Left renal pelvis (tissue), 4 donors: ENCODE measurements at places on chromosomes 6 and 20. TPM values are rescaled to one million over a fixed set of nuclear protein-coding genes. Genes with fewer than 3 reads are reported as not detected.

DNA sequence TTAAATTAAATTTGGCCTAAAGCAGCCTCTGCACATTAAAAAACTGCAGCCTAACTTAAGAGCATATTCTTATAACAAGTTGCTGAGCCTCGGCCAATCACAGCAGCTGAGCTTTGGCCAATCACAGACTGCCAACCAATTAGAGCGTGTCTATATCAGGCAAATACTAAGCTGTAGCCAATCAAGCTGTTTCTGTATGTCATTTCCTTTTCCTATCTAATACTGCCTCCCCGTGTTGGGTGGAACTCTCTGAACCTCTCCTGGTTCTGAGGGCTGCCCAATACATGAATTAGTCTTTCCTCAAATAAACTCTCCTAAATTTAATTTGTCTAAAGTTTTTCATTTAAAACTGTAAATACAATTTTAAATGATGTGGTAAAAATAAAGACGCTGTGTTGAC is 3.9 kb upstream of the TMEM244 start:
- DNase-seq: no peak

DNA sequence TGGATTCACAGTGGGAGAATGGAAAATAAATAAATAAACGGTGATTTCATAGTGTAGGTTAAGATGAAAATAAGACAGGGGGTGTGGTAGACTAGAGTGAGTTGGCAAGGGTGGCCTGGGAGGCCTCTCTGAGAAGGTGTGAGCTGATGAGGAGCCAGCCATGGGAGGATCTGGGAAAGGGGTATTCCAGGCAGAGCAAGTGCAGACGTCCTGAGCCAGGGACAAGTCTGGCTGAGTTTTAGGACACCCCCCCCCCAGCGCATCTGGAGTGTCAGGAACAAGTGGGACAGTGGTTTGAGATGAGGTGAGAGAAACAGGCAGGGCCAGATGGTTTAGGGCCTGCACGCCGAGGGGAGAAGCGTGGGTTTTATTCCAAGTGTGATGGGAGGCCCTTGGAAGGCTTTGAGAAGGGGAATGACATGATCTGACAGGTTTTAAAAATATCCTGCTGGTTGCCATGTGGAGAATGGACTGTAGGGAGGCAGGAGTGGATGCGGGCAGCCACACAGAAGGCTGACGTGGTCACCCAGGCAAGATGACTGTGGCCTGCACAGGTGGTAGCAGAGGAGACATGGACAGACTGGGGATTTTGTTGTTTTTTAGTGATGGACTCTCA is 21.1 kb upstream of the CCM2L start:
- DNase-seq: no peak

The CCM2L gene
- polyA plus RNA-seq: 6.3 TPM

DNA sequence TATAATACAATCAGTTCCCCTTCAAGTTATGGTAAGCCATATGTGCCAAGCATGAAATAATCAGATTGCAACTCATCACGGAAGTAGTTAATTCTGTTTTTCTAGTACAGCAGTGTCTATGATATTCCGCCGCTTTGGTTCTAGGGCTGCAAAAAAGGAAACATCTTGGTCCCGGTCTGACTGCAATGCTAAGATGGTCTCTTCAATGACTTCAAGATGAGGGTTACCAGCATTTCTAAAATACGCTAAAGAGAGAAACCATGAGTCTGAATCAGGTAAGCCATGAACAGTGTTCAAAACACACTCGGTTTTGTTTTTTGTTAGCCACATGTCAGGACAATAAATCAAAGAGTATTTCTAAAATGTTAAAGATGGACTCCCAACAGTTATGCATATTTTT is 3.2 kb upstream of the ANKRD60 start:
- DNase-seq: no peak

GRCh38 chr6:16578695-16579285 is 182.5 kb downstream of the ATXN1 start:
- no peak for DNase-seq

GRCh38 chr20:18279242-18279641 is 9.1 kb upstream of the ZNF133 start:
- DNase-seq: no peak

- no peak for DNase-seq
Measured at GRCh38 chr6:167469672-167470071, 144.8 kb downstream of the TTLL2 start.

DNA sequence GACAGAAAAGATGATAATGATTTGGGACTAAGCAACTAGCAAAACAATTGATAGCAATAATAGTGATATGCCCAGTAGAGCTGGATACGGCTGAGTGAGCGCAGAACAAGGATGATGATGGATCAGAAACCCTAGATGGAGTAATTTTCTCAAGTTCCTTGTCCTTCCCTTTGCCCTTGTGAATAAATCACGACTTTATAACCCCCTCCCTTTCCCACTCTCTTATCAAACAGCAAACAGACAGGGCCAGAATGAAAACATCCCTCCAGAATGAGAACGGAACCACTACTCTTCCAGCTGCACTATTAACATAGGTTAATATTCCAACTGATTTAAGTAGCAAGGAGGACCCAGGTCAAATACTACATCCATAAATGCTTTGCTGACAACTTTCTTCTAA is 1.3 kb upstream of the MTFR2 start:
- no peak for DNase-seq

DNA sequence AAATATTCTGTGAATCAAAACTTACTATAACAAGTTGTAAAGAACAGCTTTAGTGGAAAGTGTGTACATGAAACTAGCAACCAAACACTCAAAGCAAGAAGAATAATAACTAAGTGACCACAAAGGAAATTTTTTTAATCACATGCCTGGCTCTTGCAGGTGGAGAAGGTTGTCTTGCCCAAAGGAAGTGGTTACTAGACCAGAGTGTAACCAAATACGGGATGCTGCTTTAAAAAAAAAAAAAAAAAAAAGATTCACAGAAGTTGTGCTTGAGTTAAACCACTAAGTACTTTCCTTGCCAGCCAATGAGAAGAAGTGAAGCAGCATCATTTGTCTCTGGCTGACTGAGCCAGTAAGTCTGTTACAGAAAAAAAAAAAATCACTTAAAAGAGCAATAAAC is 19.1 kb upstream of the HLA-DQB1 start:
- DNase-seq: no peak
